ENCODE measurements at places on chromosomes 5 and 9.

DNA sequence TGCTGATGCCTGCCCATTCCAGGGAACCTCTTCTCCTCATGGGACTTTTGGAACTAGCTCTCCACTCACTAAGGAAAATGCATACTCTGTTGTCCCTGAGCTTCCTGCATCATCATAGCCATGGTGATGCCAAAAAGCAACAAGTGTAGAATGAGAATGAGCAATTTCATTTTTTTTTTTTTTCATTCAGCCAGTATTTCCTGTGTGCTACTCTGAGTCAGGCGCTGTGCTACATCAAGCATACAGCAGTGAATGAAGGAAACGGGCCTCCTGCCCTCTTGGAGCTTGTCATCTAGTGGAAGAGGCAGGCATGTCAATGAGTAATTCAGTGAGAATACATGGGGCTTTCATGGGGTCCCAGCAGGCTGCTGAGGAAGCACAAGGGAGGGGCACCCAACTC, 483.1 kb downstream of the BNC2 start:
- DNase-seq = no peak

GRCh38 chr9:15404171-15404570, 18.5 kb upstream of the SNAPC3 start:
- no peak for DNase-seq

DNA sequence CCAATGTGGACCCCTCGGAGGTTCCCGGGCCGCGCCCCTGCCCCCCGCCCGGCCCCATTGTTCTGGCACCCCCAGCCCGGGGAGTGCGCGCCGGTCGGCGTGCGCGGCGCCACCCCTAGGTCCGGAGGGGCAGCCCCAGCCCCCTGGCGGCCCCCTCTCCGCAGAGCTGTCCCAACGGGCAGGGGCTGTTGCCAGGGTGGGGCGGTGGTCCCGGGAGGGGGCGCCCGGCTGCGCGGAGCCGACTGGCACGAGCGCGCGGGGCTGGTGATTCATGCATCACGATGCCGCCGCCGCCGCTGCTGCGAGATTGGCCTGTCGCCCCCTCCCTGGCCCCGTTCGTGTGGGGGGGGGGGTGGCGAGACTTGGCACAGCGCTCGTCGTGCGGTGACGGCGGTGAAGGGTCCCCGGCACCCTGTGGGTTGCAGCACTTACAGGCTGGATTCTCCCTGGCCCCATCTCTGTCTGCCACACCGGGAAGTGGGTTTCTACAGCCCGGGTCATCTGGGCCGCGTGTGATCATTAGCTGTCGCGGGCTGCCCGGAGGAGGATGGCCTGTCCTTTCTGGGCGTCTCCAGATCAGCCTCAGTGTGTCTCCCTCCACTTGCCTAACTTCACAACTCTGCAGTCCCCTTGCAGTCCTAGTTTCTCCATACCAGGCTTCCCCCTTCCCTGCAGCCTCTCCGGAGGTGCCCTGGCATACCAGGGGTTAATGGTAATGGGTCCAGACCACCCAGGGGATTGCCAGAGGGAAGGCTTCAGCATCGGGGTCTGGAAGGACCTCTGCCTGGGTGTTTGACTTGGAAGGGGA, 858 bp downstream of the NCS1 start:
- peak; percentile 65 for DNase-seq

- no peak for DNase-seq
Observed at GRCh38 chr5:169279125-169279524, 21.8 kb downstream of the SLIT3 start.

- no peak for DNase-seq
Observed at GRCh38 chr9:132804576-132805295, 73.3 kb downstream of the AK8 start.

- no peak for DNase-seq
Observed at GRCh38 chr5:170139786-170140335, 34.2 kb downstream of the FOXI1 start.

DNA sequence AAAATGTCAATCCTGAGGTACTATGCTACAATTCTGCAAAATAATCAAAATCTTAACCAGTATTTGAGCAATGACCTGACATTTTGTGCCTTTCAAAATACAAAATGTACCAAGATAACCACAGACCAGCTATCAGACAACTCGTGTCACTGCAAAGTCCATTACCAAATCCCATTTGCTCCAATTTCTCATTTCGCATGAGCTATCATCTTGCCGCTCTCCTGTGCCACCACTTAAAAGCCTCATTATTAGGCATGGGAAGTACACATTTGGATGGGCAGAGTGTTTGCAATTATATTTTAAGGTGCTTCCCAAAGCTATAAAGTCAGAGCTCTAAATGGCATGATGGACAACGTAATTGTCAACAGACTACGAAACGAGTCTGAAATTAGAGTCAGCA, 205.2 kb downstream of the AGTPBP1 start:
- DNase-seq = no peak

- peak; percentile 82 for DNase-seq
Observed at GRCh38 chr9:99823681-99824377, 2.1 kb downstream of the NR4A3 start.

- DNase-seq = no peak
Observed at GRCh38 chr9:126376311-126377175, 49.9 kb downstream of the MVB12B start.

DNA sequence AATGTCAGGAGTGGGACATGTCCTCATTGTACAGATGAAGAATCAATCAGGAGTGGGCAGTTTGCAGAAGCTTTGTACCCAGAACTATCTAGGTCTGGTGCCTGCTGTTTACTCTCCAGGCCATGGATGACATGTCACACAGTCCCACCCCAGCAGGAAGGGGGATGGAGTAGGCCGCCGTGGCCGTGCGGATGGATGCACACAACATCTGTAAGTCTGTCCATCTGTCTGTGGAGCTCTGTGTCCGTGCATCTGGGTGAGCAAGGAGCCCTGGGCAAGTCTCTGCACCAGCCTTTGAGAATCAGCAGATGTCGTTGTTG, 311.5 kb upstream of the IRX4 start:
- no peak for DNase-seq

- no peak for DNase-seq
Observed at GRCh38 chr9:77743386-77743785, 95.3 kb upstream of the GNA14 start.

GRCh38 chr9:137045294-137046087, 486 bp downstream of the NPDC1 start:
- no peak for DNase-seq

DNA sequence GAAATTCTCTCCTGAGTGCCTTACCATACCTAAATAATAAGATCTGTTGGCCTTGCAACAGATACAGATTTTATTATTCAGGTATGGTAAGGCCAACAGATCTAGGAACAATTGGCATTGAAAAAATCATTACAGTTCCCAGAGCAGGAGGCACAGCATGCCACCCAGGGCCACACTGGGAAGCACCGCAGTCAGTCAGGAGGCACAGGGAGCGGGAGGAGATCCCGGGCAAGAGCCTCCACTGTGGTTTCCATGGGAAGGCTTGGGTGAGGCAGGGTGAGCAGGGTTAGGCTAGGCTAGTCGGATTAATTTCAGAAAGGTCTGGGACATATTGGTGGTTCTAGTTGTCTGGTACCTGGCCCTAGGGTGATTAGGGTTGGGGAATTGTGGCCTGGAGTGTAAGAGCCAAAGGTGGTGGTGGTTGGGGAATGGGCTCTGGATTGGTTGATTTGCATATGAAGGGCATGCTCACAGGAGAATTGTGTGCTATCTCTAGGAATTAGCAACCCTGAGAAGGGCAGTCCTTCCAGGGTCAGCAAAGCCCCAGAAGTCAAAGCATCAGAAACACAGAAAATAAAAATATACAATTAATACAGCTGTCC, 111.4 kb downstream of the PDE8B start:
- DNase-seq = no peak

- no peak for DNase-seq
Observed at GRCh38 chr9:123089790-123090189, 56.3 kb downstream of the GPR21 start.

DNA sequence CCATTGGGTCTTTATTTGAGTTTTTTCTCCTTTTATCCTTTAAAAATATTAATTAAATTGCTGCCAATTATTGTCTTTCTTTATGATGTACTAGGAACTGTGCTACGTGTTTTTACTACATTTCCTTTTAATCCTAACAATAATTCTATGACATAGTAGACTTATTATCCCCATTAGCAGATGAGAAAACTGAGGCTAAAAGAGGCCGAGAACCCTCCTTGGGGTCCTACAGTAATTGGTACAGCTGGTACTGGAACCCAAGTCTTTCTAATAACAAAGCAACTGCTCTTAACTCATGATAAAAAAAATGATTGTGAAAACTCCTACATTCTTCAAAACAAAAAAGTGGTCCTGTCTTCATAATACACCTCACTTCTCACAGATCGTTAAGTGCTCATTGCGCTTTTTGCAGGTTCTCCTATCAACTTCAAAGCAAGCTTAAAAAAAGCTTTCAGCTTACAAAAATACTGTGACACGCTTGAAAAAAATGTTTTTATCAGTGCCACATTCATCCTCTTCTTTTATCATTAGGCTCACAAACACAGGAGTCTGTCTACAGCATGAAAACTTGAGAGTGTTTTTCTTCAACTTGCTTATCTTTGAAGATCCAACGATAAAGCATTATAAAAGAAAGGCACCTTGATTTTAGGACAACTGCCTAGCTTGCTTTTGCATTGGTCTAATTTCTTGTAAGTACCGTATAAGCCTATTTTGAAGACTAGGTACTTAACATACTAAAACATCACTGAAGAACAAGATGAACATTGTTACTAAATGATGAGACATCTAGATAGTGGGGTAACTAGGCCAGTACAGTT, 32.4 kb downstream of the FYB1 start:
- DNase-seq = no peak

GRCh38 chr5:77636641-77637169, 1.8 kb downstream of the OTP start:
- no peak for DNase-seq

- no peak for DNase-seq
Observed at GRCh38 chr9:124182741-124183140, 75.0 kb upstream of the NEK6 start.

DNA sequence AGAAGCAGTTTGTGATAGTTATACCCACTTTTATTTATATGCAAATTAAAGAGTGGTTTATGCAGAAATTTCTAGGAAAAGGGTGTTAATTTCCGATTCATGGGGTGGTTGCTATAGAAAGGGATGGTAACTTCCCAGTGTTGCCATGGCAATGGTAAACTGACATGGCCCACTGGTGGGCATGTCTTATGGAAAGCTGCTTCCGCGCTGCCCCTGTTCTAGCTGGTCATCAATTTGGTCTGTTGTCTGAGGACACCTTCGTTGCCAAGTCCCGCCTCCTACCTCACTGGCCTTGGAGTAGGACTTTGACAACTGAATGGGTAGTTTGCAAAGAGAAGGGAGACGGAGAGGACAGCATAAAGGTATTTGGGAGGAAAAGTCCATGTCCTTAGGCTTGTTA, 74.0 kb upstream of the SMIM23 start:
- no peak for DNase-seq

- DNase-seq = no peak
Observed at GRCh38 chr9:113719919-113720318, 156.2 kb upstream of the ZNF618 start.

- DNase-seq = no peak
Observed at GRCh38 chr5:148912714-148913398, 86.4 kb downstream of the ADRB2 start.

DNA sequence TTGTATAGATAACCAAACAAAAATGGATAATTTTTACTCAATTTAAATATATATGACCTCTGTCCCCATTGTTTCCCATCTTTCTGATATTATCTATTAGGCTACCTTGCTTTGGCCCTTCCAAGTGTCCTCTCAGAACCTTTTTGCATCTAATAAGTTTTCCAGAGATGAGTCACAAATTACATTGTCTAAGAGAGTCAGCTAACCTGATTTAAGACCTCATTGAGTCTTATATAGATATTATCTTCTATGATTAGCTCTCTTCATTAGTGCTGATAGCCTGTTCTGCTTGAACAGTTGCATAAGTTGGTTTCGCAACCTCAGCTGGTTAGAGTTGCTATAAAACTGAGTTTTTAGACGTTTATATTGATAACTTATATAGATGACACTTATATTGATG, 623.1 kb downstream of the LRRC70 start:
- DNase-seq = no peak

- no peak for DNase-seq
Observed at GRCh38 chr5:116992681-116993080, 418.1 kb upstream of the SEMA6A start.

GRCh38 chr5:115460472-115460871, 84.1 kb downstream of the FEM1C start:
- DNase-seq = peak; percentile 94

GRCh38 chr9:95588724-95589588, 72.2 kb upstream of the PTCH1 start:
- no peak for DNase-seq

GRCh38 chr9:99193466-99193821, 28.3 kb downstream of the ALG2 start:
- DNase-seq = no peak

DNA sequence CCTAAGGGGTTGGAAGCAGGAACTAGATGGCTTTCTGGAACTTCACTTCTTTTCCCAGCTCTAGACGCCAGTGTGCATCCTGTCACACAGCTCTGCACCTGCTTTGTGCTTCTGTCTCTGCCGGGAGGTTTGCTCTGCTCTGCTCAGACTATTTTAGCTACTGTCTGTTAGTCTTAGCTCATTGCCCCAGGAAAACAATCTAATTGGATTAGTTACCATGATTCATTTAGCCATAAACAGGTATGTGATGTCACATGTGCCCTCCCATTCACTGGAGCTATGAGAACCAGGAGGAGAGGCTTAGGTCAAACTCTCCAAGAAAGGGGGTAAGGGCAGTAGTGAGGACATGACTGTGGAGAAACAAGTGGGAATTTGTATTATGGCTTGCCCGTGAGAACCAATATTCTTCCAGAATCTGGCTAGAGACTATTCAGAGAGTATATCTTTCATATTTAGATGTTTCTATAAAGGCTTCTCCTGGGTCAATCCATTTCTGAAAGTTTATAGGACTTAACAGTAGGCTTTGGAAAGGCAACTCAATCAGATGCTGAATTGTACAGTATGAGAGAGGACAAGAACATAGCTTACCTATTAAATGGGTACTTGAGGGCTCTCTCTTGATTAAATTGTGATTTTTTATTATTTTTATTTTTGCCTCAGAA, 22.4 kb upstream of the NREP start:
- no peak for DNase-seq

DNA sequence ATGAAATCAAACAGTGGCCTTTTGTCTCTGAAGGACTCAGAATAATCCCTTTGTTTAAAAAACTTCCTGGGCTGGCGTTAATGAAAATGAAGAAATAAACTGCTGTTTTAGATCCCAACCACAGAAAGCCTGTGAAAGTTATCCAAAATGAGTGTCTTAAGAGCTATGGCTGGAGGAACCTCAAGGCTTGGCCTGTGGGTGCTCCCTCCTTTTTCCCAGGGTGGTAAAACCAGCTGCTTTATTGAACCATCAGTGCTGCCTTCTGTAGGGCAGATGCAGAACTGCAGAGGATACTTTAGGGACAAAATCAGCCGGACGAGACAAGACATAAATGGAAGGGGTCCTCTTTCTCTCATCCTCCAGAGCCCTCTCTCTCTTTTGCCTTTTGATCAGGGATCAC, 100.9 kb downstream of the SMARCA2 start:
- peak; percentile 10 for DNase-seq

DNA sequence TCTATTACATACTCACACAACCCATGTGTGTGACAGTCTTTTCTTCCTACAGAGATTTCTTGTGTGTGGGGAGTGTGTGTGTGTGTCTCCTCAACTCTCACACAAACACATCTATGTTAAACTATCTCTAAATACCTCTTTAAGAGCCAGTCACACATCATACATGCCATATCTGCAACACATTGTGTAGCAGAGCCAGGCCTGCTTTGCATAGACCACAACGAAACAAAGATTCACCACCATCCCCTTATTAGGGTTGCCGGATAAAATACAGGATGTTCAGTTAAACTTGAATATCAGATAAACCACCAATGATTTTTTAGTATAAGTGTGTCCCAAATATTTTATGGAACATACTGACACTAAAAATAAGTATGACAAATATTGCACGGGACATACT, 2.3 kb downstream of the FAM170A start:
- DNase-seq = no peak
